ENCODE measurements at places on chromosomes 7 and 10.

DNA sequence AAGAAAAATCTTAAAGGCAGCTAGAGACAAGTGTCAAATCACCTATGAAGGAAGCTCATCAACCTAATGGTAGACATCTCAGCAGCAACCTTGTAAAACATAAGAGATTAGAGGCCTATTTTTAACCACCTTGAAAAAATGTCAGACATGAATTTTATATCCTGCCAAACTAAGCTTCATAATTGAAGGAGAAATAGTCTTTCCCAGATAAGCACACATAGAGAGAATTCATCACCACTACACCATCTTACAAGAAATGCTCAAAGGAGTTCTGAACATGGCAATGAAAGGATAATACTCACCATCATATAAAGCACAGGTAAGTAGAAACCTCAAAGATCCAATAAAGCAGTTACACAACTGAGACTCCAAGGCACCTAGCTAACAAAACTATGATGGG lies 156.5 kb downstream of the ZEB1 start:
- DNase-seq = no peak

GRCh38 chr7:44563171-44563679 lies 10.5 kb downstream of the DDX56 start:
- no peak for DNase-seq

DNA sequence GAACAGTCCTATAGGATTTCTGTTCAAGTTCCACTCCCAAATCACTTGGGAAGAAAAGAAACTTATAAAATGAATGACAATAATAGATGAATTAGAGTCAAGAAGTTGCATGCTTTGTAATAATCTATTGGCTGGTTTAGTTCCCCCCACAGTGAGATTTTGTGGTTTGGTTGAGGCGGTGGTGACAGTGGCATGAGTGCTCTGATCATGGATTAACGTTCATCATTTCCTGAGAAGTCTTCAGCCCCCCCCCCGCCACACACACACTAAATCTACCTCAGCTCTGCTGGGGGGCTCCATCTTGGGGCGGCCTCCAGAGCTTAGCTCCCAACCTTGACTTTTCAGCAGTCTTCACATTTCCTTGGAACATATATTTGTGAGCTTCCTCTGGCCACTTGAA lies 121.7 kb downstream of the ABCA13 start:
- no peak for DNase-seq

DNA sequence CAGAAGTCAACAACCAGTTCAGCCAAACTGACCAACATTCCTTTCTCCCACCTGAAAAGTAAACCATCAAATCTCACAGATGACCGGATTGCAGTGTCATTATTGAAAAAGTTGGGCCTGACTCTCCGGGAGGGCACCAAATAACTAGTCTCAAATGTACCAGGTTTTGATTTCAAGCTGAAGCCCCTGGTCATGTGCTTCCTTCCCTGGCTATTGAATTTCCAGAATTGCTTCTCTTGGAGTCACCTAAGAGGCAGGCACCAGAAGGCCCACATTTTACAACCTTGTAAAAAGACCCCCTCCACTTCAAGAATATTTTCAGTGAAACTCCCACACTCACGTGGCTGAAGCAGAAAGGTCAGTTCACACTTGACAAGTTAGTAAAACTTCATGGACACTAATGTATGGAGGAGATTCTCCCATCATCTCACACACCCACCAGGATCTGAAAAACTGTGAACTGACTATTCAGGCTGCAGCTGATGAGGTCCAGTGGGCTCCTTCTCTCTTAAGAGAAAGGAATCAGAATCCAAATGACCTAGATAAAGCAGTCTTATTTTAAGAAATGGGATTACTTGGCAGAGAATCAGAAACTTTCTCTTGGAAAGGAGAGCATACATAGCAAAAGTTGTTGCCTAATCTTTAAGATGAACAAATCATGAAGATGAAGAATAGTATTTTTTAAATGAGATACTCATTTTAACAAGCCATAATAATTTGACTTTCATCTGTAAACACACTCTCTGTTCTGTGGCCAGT lies 53.6 kb downstream of the DLD start:
- no peak for DNase-seq

DNA sequence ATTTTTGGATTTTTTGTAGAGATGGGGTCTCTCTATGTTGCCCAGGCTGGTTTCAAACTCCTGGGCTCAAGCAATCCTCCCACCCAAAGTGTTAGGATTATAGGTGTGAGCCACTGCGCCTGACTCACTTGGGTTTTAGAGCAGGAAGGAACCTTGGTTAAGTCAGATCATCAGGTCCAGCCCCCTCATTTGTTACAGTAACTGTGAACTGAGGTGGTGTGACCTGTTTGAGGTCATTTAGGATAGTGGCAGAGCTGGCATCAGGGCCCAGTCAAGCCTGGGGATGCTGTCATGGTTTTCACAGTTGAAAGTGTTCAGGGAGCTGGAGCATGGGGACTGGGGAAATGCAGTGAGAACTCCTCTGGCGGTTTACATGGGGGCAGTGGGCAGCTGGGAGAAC lies 159.6 kb downstream of the TAX1BP1 start:
- no peak for DNase-seq

GRCh38 chr10:89235073-89235798 lies 16.3 kb downstream of the LIPA start:
- DNase-seq = no peak

GRCh38 chr10:34996843-34997242 lies 93.3 kb downstream of the CUL2 start:
- no peak for DNase-seq

DNA sequence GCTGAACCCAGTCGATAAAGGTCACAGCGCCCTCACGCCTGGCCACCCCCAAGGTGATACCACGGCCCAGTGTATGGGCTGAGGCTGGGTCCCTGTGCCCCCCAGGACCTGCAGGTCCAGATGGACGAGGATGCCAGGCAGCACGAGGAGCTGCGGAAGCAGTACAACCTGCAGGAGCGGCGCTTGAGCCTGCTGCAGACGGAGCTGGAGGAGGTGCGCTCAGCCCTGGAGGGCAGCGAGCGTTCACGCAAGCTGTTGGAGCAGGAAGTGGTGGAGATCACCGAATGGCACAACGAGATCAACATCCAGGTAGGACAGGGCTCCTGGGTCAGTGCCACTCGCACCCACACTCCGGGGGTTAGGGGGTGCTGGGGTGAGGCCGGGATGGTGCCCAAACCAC lies 24.2 kb upstream of the ARPC1A start:
- DNase-seq = no peak

DNA sequence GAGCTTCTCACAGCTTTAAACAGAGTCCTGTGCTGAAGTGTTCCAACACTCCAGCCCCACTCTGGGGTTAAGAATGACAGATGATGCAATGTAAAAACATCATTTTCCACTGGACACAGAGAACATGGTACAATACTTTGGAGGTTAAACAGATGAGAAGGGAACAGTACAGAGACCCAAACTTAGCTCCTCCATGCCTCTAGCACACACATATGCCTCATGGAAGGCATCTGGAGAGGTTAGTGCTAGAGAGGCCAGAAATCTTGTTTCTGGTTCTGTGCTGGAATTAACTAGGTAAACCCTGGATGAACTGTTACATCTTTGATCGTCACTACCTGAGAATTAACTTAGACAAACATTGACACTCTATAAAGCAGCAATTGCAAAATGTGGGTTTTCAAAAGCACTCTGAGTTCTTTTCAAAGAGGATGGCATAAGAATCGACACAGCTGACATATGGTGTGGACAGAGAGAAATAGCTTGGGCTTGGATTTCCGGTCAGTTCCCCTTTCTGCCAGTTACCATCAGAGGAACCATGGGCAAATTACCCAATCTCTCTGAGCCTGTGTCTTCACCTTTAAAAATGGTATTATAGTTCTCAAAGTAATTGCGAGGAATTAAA lies 81.9 kb downstream of the KCNMA1 start:
- DNase-seq = no peak

DNA sequence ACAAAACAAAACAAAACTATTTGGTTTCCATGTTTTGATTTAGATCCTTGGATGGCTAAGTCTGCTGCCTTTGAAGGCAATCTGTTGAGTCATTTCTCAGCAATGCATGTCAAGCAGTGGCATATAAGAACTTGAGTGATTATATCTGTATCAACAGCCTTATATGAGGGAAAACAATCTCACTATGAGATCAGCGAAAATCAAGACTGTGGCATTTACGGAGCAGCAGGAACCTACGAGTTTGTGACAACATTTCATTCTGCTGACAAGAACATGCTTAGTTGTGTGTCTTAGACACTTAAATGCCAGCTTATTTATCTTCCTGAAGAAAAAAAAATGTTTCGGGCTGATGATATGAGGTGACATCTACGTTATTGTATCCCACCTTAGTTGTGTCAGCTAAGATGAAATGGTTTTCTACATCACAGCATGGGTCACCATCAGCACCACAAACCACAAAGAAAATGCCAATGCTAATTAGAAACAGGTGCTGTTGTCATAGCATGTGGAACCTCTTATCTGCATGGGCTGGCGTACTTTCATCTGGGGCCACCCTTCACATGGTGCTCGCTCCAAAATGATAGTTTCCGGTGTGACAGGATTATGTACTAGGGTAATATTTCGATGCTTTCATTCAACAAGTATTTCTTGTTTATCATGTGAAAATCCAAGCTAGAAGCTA lies 1085.5 kb downstream of the SORCS1 start:
- no peak for DNase-seq

DNA sequence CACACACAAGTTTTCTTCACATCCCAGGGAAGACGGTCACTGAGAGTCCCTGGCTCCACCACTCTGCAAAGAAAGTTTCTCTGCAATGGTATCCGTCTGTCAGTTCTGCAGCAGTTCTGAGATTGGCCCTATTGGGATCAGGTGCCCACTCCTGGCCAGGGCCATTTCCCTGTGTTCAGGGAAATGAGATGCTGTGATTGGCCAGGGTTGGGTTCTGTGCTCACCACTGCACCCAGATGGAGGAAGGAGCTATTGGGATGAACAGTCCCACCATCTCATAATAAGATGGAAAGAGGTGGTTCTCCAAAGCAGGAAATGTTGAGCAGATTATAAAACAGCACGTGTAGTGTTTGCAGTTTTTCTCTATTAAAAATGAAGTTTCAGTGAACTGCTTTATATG lies 13.3 kb upstream of the PIP4K2A start:
- no peak for DNase-seq
